ENCODE measurements at places on chromosomes 1 and 21. TPM values are rescaled to one million over a fixed set of nuclear protein-coding genes. Genes with fewer than 3 reads are reported as not detected.

GRCh38 chr21:33063907-33064622 lies 5.9 kb upstream of the OLIG1 start:
- no peaks in the 10 kb centered on the region for H3K36me3 ChIP-seq
- H3K27ac ChIP-seq = no peak overlapping the region
- DNase-seq = no peak
- no peak overlapping the region for H3K4me3 ChIP-seq
- no peaks in the 10 kb centered on the region for H3K4me1 ChIP-seq
- H3K27me3 ChIP-seq = peaks cover 38% of the 10 kb centered on the region

CIART gene
- 0.22 TPM for total RNA-seq

CHRNB2 gene
- not detected for total RNA-seq

GRCh38 chr1:175481126-175482070 lies 262.0 kb downstream of the TNR start:
- no peak overlapping the region for H3K4me3 ChIP-seq
- H3K27ac ChIP-seq = no peak overlapping the region
- H3K36me3 ChIP-seq = no peaks in the 10 kb centered on the region
- no peaks in the 10 kb centered on the region for H3K4me1 ChIP-seq
- peaks cover 69% of the 10 kb centered on the region for H3K27me3 ChIP-seq

GRCh38 chr1:172545396-172546004 lies 12.6 kb downstream of the SUCO start:
- DNase-seq = no peak
- no peaks in the 10 kb centered on the region for H3K27me3 ChIP-seq
- H3K27ac ChIP-seq = no peak overlapping the region
- H3K36me3 ChIP-seq = no peaks in the 10 kb centered on the region

GRCh38 chr1:187157115-187157514 lies 328.4 kb downstream of the PLA2G4A start:
- no peak overlapping the region for H3K27ac ChIP-seq
- no peaks in the 10 kb centered on the region for H3K36me3 ChIP-seq
- H3K4me3 ChIP-seq = no peak overlapping the region
- no peaks in the 10 kb centered on the region for H3K4me1 ChIP-seq

DNA sequence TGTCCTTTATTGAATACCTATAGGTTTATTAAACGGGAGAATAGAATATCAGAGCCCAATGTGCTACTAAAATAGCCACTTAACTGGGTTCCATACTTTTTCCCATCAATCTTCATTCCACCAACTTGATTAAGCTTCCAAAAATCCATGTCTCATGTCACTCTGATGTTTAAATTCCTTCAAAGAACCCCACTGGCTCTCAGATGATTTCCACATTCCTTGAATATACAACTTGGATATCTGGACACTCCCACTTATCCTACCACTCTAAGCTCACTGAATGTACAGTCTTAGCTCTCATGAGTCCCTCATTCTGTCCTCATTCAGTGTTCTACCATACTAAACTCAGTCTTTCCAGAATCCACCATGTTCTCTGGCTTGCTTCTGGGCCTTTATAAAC lies 21.1 kb downstream of the COL11A1 start:
- DNase-seq = no peak
- H3K4me1 ChIP-seq = no peaks in the 10 kb centered on the region
- no peaks in the 10 kb centered on the region for H3K36me3 ChIP-seq

SMCP gene
- not detected for total RNA-seq

DNA sequence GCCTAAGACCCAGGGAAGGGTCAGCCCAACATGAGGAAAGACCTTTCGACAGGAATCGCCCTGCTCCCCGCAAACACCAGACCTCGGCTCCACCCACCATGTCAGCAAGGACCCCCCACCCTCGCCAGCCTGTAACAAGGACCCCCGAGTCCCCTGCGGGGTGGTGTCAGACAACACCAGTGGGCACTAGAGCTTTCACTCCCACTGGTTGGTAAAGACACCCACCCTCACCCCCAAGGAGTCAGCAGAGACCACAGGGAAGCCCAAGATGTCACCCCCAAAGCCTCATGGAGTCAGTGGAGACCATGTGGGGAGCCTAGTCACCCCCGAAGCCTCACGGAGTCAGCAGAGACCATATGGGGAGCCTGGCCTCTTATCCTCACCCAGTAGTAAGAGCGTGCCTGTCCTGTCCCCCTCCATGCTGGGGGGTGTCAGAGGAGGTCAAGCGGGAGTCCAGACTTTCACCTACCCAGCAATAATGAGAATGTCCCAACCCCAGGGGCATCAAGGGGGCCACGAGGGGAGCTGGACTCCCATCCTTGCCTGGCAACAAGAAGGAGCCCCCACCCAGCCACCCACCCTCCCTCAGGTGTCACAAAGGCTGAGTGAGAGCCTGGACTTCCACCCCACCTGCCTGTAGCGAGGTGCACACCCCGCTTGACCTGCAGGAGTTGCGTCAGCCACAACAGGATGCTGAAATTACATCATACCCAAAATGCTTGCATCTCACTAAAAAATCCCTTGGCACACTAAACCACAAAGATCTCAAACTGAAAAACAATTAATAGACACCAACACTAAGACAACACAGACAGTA lies 24.8 kb downstream of the SLC19A1 start:
- H3K27ac ChIP-seq = no peak overlapping the region
- H3K27me3 ChIP-seq = no peaks in the 10 kb centered on the region
- DNase-seq = no peak
- H3K36me3 ChIP-seq = peaks cover 13% of the 10 kb centered on the region
- H3K4me3 ChIP-seq = no peak overlapping the region

DNA sequence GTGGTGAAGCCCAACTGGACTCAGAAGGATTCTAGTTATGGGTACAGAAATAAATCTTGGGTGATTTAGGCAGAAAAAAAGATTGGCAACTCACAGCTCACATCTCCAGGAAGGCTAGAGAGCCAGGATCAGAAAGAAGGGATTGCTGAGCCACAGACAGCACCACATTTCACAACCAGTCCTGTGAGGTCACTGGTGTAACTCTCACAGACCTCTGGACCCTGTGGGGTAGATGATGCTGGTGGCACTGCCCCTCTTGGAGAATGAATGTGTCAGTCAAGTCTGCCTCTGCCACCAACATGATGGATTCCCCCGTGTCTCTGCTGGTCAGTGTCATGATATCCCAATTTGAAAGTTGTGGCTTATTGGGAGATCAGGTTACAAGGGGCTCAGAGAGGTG lies 70.9 kb upstream of the HMCN1 start:
- no peak for DNase-seq
- H3K4me3 ChIP-seq = no peak overlapping the region
- no peaks in the 10 kb centered on the region for H3K27me3 ChIP-seq
- H3K36me3 ChIP-seq = no peaks in the 10 kb centered on the region
- H3K27ac ChIP-seq = no peak overlapping the region

DNA sequence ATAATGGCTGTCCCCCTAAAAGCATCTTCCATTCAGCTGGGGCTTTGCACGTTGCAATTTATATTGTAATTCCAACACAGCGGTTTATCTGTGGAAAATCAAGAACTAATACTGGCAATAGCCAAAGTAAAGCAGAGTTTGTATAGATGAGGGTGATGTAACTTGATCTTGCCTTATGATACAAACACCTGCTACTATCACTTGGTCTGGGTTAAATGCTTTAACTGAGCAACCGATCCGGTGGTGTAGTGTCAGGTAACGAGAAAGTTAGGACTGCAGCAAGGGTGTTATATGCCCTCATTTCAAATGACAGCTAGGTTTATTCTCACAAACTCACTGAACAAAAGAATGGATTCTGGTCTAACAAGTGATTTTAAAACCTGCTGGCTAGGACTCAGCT lies 47.3 kb upstream of the PLPPR4 start:
- H3K27me3 ChIP-seq = no peaks in the 10 kb centered on the region
- no peak overlapping the region for H3K27ac ChIP-seq
- no peak overlapping the region for H3K4me3 ChIP-seq
- no peaks in the 10 kb centered on the region for H3K36me3 ChIP-seq
- no peak for DNase-seq

DNA sequence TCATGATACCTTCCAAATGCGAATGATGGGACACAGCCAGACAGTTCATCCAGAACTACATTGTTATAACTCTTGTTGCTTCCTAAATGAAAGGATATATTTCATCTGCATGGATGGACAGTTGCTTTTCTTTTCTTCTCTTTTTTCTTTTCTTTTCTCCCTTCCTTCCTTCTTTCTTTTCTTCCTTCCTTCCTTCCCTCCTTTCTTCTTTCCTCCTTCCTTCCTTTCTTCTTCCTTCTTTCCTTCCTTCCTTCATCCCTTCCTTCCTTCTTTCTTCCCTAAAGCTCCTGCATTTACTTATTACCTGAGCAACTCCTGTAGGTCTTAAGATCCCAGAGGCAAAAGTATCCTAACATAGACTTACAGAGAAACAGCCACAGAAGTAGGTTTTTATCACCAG lies 221.6 kb downstream of the DUSP10 start:
- H3K27ac ChIP-seq = no peak overlapping the region
- no peaks in the 10 kb centered on the region for H3K27me3 ChIP-seq
- H3K4me1 ChIP-seq = no peaks in the 10 kb centered on the region
- DNase-seq = no peak

UMODL1 gene
- not detected for total RNA-seq

GRCh38 chr1:25694167-25695007 lies 77.8 kb downstream of the MAN1C1 start:
- H3K27ac ChIP-seq = no peak overlapping the region
- H3K27me3 ChIP-seq = no peaks in the 10 kb centered on the region
- H3K4me3 ChIP-seq = no peak overlapping the region
- DNase-seq = no peak
- no peaks in the 10 kb centered on the region for H3K36me3 ChIP-seq

GRCh38 chr1:47944561-47944960 lies 52.6 kb downstream of the TRABD2B start:
- H3K27me3 ChIP-seq = peaks cover 11% of the 10 kb centered on the region
- peaks cover 18% of the 10 kb centered on the region for H3K4me1 ChIP-seq
- no peaks in the 10 kb centered on the region for H3K36me3 ChIP-seq
- H3K27ac ChIP-seq = no peak overlapping the region
- H3K4me3 ChIP-seq = no peak overlapping the region

DNA sequence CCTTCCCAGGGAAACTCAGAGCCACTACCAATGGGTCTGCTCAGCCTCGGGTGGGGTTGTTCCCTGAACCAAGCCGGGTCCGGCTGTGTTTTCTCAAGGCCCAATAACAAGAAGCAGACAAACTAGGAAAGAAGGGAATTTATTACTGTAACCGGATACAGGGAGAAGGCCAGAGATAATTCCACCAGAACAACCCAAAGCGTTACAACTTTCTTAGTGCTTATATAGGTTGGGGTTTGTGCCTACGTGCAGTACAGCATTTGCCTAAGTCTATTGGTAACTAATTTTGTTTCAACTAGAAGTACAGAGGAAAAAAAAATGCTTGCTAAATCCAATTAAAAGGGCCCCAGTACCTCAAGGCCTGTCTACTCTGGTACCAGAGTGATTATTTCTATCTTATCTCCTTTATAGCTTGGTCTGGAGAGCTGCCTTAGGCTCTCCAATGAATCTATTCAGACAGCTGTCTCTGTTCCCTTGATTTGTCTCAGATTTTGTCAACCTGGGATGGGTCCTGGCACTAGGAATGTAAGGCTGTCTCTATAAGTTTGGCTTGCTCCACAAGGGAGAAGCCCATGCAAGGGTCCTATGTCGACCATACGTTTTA lies 57.3 kb upstream of the CCDC190 start:
- no peaks in the 10 kb centered on the region for H3K36me3 ChIP-seq
- H3K27ac ChIP-seq = no peak overlapping the region
- H3K4me3 ChIP-seq = no peak overlapping the region
- no peak for DNase-seq
- no peaks in the 10 kb centered on the region for H3K27me3 ChIP-seq

WDR64 gene
- total RNA-seq = not detected

CLDN19 gene
- not detected for total RNA-seq

GRCh38 chr1:156704166-156704711 lies 1.1 kb downstream of the CRABP2 start:
- peaks cover 53% of the 10 kb centered on the region for H3K4me1 ChIP-seq
- DNase-seq = no peak

Measured in HCT116 (cell line).